ENCODE measurements at places on chromosomes 4 and X. TPM values are rescaled to one million over a fixed set of nuclear protein-coding genes. Genes with fewer than 3 reads are reported as not detected.
A peak's percentile ranks its signal among the peaks of the same experiment; 100 is the strongest.

The POF1B gene
- total RNA-seq: not detected

DNA sequence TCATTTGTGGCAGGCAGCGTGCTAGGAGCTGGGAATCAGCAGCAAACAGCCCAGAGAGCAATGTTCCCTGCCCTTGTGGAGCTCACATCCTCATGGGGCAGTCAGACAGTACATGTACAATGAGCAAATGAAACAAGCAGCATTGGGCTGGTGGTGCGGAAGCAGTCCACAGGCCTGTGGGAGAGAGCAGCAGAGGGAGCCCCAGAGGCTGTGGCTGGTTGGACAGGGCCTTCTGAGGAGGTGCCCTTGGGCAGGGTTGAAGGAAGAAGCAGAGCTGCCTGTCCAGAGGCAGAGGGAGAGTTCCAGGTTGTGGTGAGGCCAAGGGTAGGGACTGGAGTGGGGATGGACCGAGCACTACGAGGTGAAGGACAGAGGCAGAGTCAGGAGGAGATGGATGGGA lies 22.5 kb downstream of the MMGT1 start:
- no peak for DNase-seq

GRCh38 chr4:145732895-145733880 lies 53.2 kb downstream of the C4orf51 start:
- DNase-seq: peak; percentile 78

The MTMR1 gene
- total RNA-seq: 25.6 TPM

DNA sequence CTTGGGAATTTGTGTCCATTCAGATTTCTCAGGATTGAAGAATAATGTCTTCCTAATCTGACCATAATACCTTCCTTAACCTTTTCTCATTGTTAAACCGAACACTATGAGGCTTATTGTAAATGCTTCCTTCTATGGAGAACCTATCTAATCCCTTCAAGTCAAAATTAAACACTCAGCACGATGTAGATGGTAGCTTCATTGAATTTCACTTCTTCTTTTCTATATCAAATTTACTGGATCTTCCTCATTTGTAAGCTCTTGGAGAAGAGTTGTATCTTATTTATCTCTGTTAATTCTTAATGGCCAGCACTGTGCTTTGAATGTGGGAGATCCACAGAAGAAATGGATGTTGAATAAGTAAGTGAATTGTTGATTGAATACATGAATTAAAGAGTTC lies 109.0 kb upstream of the RAPGEF2 start:
- no peak for DNase-seq

- peak; percentile 41 for DNase-seq
These were observed 72.1 kb upstream of the FAM241A start for GRCh38 chr4:112073181-112073580.

DNA sequence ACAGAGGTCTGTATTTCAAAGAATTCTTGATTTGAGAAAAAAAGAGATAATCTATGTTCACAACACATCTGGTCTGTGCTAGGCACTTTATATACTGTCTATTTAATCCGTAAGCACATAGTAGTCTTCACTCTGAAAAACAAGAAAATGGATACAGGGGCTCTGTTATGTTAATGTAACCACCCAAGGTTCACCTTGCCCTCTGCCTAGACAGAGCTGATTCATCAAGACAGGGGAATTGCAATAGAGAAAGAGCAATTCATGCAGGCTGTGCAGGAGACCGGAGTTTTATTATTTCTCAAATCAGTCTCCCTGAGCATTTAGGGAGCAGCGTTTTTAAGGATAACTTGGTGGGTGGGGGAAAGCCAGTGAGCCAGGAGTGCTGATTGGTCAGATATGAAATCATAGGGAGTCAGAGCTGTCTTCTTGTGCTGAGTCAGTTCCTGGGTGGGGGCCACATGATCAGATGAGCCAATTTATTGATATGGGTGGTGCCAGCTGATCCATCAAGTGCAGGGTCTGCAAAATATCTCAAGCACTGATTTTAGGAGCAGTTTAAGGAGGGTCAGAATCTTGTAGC lies 92.9 kb upstream of the TNIP3 start:
- DNase-seq: no peak

DNA sequence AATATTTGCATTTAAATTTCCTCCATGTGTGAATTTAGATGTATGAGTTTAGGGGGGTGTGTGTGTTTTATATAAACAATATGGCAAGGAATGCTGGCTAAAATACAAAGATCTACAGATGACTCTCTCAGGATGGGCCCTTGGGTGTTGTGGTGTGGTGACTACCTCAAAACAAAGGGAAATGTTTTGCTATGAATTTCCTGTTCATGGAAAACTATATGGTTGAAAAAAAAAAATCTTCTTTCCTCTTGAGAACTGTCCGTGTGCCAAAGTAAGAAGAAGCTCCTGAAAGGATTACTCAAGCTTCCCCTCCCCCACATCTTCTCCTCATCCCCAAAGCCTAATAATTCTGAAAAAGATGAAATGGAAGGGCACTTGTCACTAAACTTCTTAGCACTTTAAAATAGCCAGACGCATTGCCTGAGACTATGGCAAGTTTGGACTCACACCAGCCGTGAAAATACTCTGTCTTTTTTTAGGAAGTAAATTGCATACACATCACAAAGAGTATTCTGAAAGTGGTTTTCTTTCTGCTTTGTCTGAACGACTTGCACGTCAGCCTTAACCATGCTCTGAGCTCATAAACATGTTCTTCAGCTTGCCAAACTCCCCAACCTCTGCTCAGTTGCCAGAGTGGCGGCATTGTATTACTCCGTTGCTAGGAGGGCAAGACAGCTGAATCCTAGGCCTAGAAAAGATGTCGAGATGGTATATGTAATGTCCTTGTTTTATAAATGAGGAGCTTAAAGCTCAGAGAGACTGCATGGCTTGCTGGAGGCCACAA lies 250.4 kb upstream of the JADE1 start:
- DNase-seq: no peak

The IL13RA2 gene
- 65.4 TPM for total RNA-seq

The DIPK2B gene
- total RNA-seq: not detected

The KIT gene
- 10.4 TPM for total RNA-seq

The NMU gene
- total RNA-seq: 55.0 TPM

The VCX3A gene
- not detected for total RNA-seq

The EVC2 gene
- not detected for total RNA-seq

DNA sequence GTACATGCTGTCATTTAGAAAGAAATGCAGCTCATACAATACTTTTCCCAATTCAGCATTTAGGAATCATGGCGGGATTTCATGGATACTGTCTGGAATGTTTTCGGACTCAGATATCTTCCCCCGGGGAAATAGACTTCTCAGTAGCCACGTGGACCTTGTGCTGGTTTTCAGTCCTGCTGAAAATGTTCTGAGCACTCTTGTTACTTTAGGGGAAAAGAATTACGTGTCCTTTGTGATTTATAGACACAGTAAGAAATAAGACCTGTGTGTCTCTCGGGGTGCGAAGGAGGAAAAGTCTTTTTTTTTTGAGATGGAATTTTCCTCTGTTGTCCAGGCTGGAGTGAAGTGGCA lies 3.8 kb downstream of the CD99 start:
- DNase-seq: no peak

DNA sequence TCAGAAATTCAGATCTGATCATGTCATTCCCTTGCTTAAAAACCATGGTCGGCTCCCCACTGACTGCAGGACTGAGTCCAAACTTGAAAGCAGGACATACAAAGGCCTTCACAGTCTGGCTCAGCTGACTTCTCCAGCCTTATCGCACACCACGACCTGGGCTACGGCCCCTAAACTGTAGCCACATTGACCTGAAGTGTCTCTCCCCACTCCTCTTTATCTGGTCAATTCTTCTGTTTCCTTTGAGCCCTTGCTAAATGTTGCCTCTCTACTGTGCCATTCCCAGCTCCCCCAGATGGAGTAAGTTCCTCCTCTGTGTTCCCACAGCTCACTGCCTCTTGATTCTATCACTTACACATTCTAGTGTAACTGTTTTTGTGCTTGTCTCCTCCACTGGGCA lies 60.5 kb upstream of the CITED1 start:
- no peak for DNase-seq

DNA sequence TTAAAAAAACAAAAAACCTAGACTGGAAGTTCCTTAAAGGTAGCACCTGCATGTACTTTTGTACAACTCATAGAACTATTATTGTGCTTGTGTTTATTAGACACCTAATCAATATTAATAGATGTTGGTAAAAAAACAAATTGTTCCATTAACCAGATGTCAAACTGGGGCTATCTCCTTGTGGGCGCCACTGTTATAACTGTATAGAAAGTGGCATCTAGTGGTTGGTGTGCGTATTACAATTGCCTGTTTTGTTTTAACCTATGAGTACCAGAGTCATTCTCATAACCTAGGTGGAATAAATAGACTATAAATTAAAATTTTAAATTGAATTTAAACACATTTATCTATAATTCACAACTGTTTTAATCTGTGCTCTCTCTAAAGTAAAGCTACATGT lies 97.4 kb downstream of the COL4A5 start:
- DNase-seq: peak; percentile 5

The NDP gene
- 0.22 TPM for total RNA-seq

DNA sequence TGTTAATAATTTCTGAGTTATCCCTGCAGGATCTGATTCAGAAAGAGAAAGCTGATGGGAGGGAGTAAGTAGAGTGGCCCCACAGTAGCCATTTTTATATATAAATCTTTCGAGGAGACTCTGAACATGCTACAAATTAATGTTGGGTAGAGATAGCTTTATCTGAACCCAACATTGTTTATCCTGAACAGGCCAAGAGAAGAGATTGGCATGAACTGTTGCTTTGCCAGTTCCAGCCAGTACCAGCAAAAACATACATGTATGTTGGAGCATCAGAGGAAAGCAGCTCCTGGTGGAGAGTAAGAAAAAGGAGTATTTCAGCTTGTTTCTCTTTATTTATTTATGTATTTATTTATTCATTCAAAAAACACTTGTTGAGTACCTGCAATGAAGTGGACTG lies 1.6 kb downstream of the MAOA start:
- DNase-seq: no peak

GRCh38 chr4:121829511-121829910 lies 5.8 kb upstream of the CCNA2 start:
- no peak for DNase-seq

DNA sequence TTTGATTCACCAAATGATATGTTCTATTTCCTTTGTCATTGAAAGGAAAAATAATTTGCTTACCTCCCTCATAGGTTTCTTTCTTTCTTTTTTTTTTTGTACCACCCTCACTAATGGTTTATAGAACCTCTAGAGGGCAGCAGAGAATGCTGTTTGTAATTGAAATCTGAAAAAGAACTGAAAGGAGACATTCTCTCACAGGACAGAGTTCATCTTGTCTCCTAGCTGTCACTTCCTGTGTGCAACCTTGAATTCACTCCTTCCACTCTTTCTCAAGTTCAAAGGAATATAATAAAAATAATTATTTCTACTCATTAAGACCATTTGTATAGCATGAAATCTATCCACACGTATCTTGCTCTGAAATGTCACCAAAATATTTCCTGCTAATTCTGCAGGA lies 51.0 kb downstream of the GUCY1B1 start:
- DNase-seq: peak; percentile 80

DNA sequence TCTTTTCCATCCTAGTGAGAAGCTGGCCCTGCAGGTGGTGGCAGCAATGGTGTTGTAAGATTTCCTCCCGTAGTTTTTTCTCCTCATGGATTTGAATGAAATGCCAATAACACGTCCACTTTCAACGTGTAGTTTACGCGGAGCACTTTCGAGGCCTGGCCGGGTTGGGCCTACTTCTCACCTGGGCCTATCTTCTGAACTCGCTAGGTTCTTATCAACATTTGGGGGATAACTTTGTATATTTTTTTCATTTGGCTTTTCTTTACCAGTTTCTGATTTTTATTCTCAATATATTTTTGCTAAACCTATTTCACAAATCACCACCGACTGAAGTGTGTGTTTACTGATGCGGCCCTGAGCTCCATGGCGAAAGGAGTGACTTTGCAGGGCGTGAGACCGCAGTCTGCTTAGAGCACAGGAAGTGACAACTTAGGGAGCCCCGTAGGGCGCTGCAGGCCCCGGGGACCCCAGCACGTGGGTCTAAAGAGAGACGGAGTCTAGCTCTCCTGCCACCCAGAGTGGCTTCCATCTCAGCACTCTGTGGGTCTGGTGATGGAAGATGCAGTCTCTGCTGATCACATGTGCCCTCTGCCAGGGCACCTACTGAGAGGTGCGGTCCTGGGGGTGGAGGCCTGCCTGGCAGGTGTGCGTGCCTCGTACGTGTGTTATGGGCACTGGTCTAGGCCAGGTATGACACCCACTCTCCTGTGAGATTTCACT lies 29.1 kb downstream of the NELFA start:
- no peak for DNase-seq

DNA sequence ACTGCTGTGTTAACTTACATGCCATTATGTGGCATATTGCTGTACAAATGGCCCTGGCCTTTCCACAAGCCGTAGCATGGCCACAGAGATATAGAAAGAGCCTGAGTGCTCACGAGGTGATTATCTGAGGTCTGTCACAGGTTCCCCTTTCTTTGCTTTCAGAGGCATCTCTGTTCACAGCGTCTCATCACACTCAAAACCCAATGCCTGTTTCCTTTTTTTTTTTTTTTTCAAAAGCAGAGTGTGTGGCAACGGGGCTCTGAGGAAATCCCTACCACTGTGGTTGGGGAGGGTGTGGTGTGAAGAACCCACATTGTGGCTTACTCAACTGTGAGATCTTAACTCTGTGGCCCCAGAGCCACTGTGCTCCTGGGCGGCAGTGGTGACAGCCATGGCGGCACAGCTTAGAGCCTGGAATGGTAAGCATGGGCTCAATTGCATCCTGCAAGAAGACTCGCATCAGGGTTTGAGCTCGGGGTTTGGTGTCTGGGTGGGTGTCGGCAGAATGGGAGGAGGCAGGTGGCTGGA lies 30.8 kb downstream of the RTL5 start:
- DNase-seq: no peak

- no peak for DNase-seq
These were observed 599.6 kb upstream of the LCORL start for GRCh38 chr4:18621186-18621585.

- DNase-seq: no peak
These were observed 9.6 kb downstream of the SYNPO2 start for GRCh38 chr4:118898221-118898620.

GRCh38 chr4:87853108-87853507 lies 20.3 kb downstream of the MEPE start:
- peak; percentile 51 for DNase-seq

GRCh38 chr4:55359397-55359916 lies 13.4 kb downstream of the SRD5A3 start:
- DNase-seq: no peak

GRCh38 chr4:111441687-111442086 lies 703.6 kb upstream of the FAM241A start:
- no peak for DNase-seq

DNA sequence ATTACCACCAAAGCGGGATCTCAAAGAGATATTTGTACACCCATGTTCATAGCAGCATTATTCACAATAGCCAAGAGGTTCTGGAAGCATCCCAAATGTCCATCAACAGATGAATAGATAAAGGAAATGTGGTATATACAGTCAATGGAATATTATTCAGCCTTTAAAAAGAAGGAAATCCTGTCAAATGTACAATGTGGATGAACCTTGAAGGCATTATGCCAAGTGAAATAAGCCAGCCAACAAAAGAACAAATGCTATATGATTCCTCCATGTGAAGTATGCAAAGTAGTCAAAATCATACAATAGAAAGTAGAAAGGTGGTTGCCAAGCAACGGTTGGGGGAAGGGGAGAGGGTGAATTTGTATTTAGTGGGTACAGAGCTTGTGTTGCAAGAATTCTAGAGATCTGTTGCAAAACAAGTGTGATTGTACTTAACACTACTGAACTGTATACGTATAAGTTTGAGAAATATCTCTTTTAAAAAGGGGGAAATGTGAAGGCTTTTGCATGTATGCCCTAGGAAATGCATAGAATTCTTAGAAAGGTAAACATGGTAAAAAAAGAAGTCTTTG lies 5.0 kb upstream of the ZRSR2 start:
- DNase-seq: no peak

- no peak for DNase-seq
These were observed 20.1 kb upstream of the FGFR3 start for GRCh38 chr4:1772853-1773538.

The TAB3 gene
- total RNA-seq: 33.5 TPM

All from A172 (cell line).